ENCODE measurements at places on chromosomes 6 and 20.

- DNase-seq: no peak
Observed at GRCh38 chr6:29813809-29814208, 13.8 kb upstream of the HLA-G start.

DNA sequence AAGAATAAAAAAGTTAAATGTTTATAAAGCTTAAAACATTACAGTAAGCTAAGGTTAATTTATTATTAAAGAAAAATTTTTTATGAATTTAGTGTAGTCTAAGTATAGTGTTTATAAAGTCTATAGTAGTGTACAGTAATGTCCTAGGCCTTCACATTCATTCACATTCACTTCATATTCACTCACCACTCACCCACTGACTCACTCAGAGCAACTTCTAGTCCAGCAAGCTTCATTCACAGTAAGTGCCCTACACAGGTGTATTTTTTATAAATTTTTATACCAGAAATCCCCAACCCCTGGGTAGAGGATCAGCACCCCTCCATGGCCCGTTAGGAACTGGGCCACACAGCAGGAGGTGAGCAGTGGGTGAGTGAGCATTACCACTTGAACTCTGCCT is 24.3 kb upstream of the ADGRF1 start:
- DNase-seq: no peak

DNA sequence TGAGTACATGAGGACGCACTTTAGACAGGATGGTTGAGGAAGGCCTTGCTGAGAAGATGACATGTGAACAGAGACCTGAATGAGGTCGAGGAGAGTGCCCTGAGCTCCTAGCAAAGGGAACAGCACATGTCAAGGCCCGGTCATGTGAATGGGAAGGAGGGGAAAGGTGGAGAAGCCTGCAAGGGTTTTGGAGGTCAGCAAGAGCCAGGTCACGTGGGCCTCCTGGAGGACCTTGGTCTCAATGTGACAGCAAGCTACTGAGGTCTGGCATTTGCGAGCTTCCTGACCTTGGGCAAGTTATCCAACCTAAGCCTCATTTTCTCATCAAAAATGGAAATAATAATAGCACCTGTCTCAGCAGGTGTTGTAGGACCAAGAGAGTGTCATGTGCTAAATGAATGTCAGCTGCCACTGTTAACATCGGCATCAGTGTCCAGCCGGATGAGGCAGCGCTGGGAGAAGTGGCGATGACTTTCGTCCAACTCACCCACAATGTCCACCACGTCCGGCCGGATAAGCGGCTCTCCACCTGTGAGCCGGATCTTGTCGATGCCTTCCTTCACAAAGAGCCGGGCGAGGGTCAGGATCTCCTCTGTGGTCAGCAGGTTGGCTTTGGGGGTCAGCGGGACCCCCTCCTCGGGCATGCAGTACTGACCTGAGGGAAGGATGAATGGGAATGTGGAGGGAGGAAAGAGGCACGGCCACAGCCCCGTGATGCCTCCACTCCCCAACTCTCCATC is 8.9 kb downstream of the MOCS1 start:
- DNase-seq: no peak

- peak; percentile 87 for DNase-seq
Observed at GRCh38 chr20:31547017-31547675, 32.9 kb downstream of the HM13 start.

DNA sequence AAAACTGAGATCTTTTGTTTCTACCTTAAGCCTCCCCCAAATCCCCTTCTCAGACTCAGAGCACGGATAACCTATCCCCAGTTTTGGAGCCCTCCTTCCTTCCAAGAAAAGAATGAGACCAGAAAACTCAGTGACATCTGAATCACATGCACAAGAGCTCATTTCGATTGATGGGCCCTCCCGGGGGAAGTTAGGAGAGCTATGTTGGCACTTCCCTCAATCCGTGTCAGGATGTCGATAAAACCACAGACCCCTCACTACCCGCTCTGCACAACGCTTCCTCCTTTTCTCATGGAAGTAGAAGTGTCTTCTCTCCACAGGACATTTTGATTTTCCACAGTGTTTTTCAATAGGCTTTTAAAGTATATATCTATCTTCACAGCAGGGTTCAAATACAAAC is 332.4 kb downstream of the HACE1 start:
- DNase-seq: peak; percentile 17

GRCh38 chr6:100136590-100136989 is 142.6 kb upstream of the MCHR2 start:
- no peak for DNase-seq

DNA sequence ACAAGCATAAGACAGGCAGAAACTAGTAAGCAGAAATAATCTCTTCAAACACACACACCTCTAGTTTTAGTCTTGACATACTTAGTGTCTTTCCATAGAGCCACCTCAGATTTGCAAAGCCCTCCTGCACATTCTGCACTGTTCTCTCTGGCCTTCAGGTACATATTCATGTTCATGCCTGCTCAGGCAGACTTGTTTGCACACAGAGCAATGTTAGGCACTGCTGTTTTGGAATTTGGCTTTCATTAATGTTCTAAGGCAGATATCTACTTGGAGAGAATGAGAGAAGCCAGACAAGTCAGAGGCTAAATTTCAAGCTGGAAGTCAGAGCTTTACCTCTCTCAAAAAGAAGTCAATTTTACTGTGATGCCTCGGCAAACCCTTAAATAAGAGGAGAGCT is 21.3 kb upstream of the DST start:
- no peak for DNase-seq

DNA sequence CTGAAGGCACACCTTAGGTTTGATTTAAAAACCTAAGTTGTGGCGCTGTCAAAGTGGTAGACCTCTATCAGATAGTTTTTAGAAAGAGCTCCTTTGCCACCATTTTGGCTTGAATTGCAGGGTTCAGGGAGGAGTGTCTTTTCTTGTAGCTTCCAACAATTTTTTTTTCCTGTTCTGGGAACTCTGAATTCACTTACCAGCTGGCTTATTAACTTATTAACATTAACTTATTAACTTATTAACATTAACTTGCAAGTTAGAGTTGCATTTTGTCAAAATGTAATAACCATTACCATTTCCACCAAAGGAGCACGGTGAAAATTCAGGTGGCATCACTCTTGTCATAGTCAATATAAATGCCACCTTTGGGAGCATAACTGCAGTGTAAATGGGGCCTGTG is 181.9 kb downstream of the ISM1 start:
- no peak for DNase-seq

DNA sequence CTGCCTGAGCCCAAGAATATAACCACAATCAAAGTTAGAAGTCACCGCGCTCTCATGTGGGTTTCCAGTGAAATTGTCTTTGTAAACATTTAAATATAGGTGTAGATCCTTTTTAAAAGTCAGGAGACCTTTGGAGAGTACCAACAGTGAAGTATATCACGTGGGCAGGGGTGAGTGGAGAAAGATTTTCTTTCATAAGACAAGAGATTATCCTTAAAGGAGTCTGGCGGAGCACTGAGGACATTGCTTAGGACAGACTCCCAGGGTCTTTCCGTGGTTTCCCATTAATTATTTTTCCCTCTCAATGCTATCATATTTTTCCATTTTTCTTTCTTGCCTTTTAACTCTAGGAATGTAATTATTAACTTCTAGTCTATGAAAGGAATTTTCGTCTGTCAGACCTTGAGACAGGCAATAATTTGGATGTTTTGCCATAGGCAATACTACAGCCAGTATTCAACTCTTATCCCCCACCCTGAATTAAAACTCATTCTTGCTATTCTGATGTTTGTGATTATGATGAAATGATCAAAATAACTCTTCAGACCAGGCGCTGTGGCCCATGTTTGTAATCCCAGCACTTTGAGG is 31.4 kb downstream of the DCBLD1 start:
- DNase-seq: no peak

GRCh38 chr6:108832738-108833137 is 15.5 kb upstream of the ARMC2 start:
- DNase-seq: no peak

DNA sequence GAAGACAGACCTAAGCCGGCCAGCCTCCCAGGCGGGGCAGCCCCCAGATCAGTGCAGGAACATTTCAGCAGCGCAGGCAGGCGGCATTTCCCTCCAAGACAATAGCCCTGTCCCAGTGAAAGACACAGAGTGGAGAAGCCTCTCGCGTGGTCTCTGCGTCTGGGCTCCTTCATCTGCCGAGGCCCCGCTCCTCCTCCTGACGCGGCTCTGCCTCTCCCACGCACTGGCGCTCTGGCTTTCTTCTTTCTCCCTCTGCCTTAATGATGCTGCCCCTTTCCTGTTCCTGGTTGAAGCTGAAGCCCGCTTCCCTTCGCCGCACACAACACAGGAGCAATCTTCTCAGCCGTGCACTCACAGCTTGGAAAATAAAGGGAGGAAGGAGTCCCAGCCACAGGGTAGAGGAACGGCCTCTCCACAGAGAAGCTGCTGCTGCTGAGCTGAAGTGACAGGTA is 347.5 kb downstream of the CDH4 start:
- no peak for DNase-seq

GRCh38 chr6:100618351-100618671 is 153.6 kb upstream of the SIM1 start:
- no peak for DNase-seq

- no peak for DNase-seq
Observed at GRCh38 chr20:61516346-61517208, 264.5 kb downstream of the CDH4 start.

- no peak for DNase-seq
Observed at GRCh38 chr6:165675120-165675519, 12.1 kb upstream of the PDE10A start.

GRCh38 chr6:45895569-45895968 is 120.1 kb downstream of the CLIC5 start:
- DNase-seq: no peak

DNA sequence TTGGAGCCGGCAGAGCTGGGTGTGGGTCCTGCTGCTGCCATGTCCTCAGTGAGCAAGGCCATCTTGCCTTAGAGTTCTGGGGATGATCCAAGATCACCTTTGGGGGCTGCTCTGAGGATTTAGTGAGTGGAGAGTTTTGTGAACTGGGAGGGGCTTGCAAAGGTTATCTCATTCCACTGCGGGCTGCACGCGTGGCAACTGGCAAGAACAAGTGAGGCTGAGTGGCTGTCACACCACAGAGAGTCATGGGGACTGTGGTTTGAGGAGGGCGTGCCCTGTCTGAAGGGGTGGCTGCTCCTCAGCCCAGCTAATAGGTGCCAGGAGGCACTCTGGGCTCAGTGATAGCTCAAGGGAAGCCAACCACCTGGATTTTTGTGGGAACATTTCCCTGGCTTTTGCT is 37.6 kb downstream of the TTLL9 start:
- DNase-seq: no peak

GRCh38 chr20:42567409-42567808 is 622.3 kb downstream of the PTPRT start:
- no peak for DNase-seq

GRCh38 chr20:63166193-63167020 is 49.5 kb downstream of the YTHDF1 start:
- DNase-seq: no peak

- no peak for DNase-seq
Observed at GRCh38 chr20:17936761-17937732, 31.5 kb downstream of the SNX5 start.

DNA sequence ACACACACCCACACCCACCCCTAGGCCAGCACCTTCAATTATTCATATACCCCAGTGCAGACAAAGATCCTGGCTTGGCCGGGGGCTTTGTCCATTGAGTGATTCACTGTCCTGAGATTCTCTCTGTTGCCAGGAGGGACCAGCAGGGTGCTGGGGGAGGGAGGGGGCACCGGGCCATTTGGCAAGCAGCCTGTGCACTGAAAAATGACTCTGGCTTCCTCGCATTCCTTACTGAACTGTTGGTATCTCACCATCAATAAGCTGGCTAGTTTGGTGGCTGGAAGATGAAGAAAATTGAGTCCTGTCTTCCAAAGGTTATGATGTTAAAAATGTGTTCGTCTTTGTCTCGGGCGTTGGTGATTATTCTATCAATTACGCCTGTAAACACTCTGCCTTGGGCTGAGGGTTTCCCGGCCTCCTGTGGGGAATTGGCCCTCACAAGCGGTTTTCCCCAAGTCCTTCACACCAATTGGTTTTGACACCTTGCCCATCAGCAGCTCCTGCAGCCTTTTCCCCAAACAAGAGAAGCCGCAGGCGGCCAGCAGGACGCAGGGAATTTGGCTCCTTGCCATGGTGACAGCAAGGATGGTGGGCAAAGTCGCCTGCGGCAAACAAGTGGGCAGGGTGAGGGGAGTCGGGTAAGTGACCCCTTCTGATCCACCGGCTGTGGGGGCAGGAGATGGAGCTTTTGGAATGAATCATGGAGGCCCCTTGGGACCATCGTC is 4.9 kb downstream of the VSTM2L start:
- peak; percentile 84 for DNase-seq

GRCh38 chr20:20167698-20168097 is 115.4 kb downstream of the CFAP61 start:
- no peak for DNase-seq

GRCh38 chr6:106773996-106774629 is 144.7 kb downstream of the QRSL1 start:
- DNase-seq: no peak

GRCh38 chr20:21289651-21290050 is 13.5 kb upstream of the XRN2 start:
- no peak for DNase-seq

DNA sequence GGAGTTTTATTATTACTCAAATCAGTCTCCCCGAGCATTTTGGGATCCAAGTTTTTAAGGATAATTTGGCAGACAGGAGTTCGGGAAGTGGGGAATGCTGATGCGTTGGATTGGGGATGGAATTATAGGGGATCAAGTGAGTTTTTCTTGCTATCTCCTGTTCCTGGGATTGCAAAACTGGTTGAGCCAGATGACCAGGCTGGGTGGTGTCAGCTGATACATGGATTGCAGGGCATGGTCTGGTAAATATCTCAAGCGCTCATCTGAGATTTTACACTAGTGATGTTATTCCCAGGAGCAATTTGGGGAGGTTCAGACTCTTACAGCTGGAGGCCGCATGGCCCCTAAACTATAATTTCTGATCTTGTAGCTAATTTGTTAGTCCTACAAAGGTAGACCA is 54.7 kb downstream of the ENPP1 start:
- DNase-seq: no peak
